ENCODE measurements at places on chromosomes 4 and X.

- no peak for DNase-seq
Observed at GRCh38 chr4:24032371-24032989, 142.6 kb upstream of the PPARGC1A start.

DNA sequence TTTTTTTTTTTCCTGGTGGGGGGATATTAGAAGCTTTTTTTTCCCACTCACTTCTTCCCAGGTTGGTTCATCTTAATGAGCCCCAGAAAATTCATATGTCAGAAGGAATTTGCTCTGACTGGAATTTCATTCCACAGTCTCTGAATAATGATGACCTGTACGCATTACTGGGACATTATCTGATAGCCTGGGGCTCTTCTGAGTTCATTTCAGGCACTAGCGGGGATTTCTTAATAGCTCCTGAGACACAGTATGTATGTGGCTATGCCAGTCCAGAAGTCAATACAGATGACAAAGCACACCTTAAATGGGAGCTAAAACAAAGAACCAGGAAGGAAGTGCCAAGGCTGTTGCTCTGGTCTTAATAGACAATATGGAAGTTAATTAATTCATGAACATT is 295.2 kb upstream of the IGFBP7 start:
- DNase-seq, result no peak

- DNase-seq, result no peak
Observed at GRCh38 chr4:53840643-53841042, 223.8 kb downstream of the CHIC2 start.

- DNase-seq, result no peak
Observed at GRCh38 chr4:86938771-86939520, 4.1 kb downstream of the AFF1 start.

DNA sequence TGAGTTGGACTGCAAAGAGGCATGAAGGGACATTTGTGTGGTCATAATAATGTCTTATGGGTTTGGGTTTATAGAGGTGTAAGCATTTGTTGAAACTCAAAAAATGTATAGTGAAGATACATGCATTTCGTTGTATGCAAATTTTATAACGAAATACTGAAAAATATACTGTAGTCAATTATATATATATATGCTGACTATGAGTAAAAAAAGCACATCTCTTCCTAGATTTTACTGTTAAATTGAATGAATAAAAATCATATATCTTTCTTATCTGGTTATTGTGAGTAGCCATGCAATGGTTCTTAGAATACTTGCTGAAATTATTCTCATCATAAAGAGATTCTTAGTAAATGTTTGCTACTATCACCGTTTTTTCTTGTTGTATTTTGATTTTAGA is 34.5 kb downstream of the UGT2B10 start:
- DNase-seq, result no peak

GRCh38 chr4:145791988-145792387 is 112.0 kb downstream of the C4orf51 start:
- no peak for DNase-seq

- no peak for DNase-seq
Observed at GRCh38 chr4:122205687-122206086, 53.6 kb downstream of the BLTP1 start.
